ENCODE measurements at places on chromosomes 11 and 22. TPM values are rescaled to one million over a fixed set of nuclear protein-coding genes. Genes with fewer than 3 reads are reported as not detected.

Gene RFPL3
- not detected for total RNA-seq

Gene FGF4
- 0.08 TPM for total RNA-seq

Gene SOX6
- 1.8 TPM for total RNA-seq

Gene FAM181B
- 0.25 TPM for total RNA-seq

Gene C1QTNF5
- total RNA-seq, result 90.8 TPM

Gene MIOX
- total RNA-seq, result not detected

Gene MRGPRE
- total RNA-seq, result not detected

Gene MYOD1
- total RNA-seq, result not detected

Gene QSER1
- total RNA-seq, result 18.8 TPM

Gene DRICH1
- total RNA-seq, result not detected

Gene CDC42BPG
- 0.08 TPM for total RNA-seq

Gene SPI1
- not detected for total RNA-seq

Gene OR10A2
- total RNA-seq, result not detected

Gene OR52H1
- 0.81 TPM for total RNA-seq

Gene RGL4
- not detected for total RNA-seq

Gene LMO1
- not detected for total RNA-seq

Gene TTC28
- total RNA-seq, result 55.8 TPM

Gene RIC3
- total RNA-seq, result not detected
